ENCODE measurements at places on chromosomes 12 and 14. TPM values are rescaled to one million over a fixed set of nuclear protein-coding genes. Genes with fewer than 3 reads are reported as not detected.

DNA sequence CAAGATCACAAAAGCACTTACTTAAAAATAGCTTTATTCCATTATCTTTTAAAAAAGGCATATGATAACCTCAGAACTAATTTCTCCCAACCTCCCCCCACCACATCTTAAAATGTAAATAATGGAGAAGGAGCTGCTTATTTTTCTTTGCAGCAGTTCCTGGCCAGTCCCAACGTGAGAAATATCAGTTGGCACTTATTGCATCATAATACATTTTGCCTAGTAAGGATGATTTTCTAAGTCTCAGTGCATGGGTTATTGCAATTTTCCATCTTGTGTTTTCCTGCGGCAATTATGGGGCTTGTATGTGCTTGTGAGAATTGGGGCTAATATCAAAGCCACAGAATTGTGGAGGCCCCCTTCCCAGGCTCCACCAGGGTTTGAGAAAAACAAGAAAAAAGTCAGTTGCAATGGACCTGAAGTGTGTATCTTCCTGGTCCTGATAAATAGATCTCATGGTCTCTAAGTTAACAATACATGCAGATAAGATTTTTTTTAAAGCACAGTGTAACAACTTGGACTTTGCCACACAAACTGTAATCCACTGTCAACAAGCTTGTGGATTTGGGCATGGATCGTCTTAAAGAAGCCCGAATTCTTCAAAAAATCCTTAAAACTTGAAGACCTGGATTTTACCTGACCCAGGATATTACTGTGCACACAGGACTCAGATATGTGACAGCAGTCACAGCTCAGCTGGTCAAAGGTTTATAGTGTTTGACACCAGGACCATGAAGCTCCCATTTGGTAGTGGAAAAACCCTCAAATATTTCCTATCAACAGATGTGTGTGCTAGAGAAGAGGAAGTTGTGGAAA, 2.8 kb upstream of the WSB2 start:
- DNase-seq, result no peak
- peak overlapping the region; percentile 4 for H3K27ac ChIP-seq
- H3K4me1 ChIP-seq, result peaks cover 18% of the 10 kb centered on the region
- no peaks in the 10 kb centered on the region for H3K27me3 ChIP-seq

The NUDT4 gene
- 119 TPM for total RNA-seq

The KRT75 gene
- not detected for total RNA-seq

- no peaks in the 10 kb centered on the region for H3K27me3 ChIP-seq
- H3K36me3 ChIP-seq, result no peaks in the 10 kb centered on the region
- peaks cover 24% of the 10 kb centered on the region for H3K4me1 ChIP-seq
- no peak overlapping the region for H3K4me3 ChIP-seq
Observed at GRCh38 chr12:122412851-122413433, 9.5 kb downstream of the CLIP1 start.

- H3K36me3 ChIP-seq, result no peaks in the 10 kb centered on the region
- no peak overlapping the region for H3K4me3 ChIP-seq
- peaks cover 6% of the 10 kb centered on the region for H3K4me1 ChIP-seq
- DNase-seq, result no peak
Observed at GRCh38 chr14:90681929-90682328, 134.3 kb downstream of the TTC7B start.

DNA sequence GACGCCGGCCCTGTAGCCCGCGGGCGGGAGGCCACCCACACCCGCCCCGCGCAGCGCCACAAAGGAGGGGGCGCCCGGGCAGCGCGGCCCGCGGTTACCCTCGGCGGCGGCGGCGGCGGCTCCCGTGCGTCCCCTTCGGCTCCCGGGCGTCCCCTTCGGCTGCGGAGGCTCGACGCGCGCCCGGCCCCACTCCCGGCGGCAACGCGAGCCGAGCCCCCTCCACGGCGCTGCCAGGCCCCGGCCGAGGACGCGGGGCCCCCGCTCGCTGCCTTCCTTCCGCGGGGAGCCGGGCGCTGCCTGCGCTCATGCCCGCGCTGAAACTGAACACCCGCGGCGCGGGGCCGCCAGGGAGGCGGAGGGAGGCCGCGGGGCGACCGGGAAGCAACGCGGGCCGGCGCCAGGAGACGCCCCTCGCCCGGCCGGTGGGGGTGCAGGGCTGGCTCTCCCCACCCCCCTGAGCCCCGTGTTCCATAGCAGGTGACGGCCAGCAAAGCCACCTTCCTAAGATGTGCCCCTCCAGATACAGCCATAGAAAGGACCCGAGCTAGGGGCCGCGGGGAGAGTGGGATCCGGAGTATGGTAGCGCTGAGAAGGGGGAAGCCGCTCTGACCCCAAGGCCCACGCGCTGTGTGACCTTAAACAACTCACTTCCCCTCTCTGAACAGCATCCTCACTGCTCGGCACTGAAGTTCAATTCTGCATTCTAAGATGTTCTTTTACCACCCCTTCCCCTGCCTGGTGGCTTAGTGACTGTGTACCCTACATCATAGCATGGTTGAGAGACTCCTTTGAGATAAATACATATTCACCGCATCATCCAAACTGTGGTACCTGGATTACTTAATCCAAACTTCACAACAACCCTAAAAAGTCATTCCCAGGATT, 42.8 kb downstream of the KDM2B start:
- no peaks in the 10 kb centered on the region for H3K27me3 ChIP-seq
- H3K27ac ChIP-seq, result peak overlapping the region; percentile 96
- peaks cover 46% of the 10 kb centered on the region for H3K4me1 ChIP-seq

The TGM1 gene
- total RNA-seq, result 1.9 TPM

- no peak overlapping the region for H3K27ac ChIP-seq
- no peak for DNase-seq
- no peaks in the 10 kb centered on the region for H3K4me1 ChIP-seq
- no peaks in the 10 kb centered on the region for H3K36me3 ChIP-seq
- H3K27me3 ChIP-seq, result no peaks in the 10 kb centered on the region
Observed at GRCh38 chr12:88242571-88242925, 100.4 kb downstream of the TMTC3 start.

The RNASE8 gene
- not detected for total RNA-seq

The GDF3 gene
- not detected for total RNA-seq

DNA sequence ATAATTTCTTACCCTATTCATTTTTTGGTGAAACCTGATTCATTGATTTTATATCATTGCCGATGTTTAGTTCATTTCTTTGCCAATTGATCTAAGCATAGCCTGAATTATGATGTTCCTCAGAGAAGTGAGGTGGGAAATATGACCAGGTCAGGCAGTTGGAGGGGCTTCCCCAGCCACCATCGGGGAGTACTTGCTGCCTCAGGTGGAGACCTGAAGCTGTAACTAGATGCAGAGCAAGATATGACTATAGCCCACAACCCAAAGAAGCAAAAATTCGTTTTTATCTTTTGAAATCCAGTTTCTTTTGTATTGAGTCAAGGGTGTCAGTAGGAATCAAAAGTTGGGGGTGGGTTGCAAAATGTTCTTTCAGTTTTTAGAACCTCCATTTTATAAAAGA, 7.9 kb downstream of the PTGDR start:
- H3K36me3 ChIP-seq, result no peaks in the 10 kb centered on the region
- no peak overlapping the region for H3K27ac ChIP-seq
- no peaks in the 10 kb centered on the region for H3K27me3 ChIP-seq
- H3K4me3 ChIP-seq, result no peak overlapping the region

The RNF212B gene
- total RNA-seq, result not detected

- no peak overlapping the region for H3K4me3 ChIP-seq
- DNase-seq, result no peak
- no peak overlapping the region for H3K27ac ChIP-seq
- no peaks in the 10 kb centered on the region for H3K27me3 ChIP-seq
- H3K4me1 ChIP-seq, result peaks cover 13% of the 10 kb centered on the region
- no peaks in the 10 kb centered on the region for H3K36me3 ChIP-seq
Observed at GRCh38 chr12:64800640-64801039, 23.8 kb upstream of the TBC1D30 start.

DNA sequence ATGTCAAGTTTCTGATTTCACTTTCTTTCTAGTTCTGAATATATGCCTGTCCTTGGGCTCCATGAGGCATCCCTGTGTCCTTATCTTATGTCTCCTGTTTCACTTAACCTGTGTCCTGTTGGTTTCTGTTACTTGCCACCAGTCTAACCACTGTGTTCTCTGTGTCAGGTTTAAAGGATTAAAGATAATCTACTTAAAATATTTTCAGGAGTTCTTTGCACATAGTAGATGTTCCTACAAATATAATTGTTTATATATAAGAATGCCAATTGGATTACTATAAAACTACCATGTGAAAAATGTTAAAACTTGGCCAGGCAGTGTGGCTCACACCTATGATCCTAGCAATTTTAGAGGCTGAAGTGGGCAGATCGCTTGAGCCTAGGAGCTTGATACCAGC, 406.4 kb downstream of the CCER1 start:
- no peaks in the 10 kb centered on the region for H3K4me1 ChIP-seq
- no peak overlapping the region for H3K27ac ChIP-seq
- no peaks in the 10 kb centered on the region for H3K27me3 ChIP-seq

The LRRC10 gene
- total RNA-seq, result not detected

The CLEC4C gene
- not detected for total RNA-seq

The BICD1 gene
- total RNA-seq, result 31.2 TPM

DNA sequence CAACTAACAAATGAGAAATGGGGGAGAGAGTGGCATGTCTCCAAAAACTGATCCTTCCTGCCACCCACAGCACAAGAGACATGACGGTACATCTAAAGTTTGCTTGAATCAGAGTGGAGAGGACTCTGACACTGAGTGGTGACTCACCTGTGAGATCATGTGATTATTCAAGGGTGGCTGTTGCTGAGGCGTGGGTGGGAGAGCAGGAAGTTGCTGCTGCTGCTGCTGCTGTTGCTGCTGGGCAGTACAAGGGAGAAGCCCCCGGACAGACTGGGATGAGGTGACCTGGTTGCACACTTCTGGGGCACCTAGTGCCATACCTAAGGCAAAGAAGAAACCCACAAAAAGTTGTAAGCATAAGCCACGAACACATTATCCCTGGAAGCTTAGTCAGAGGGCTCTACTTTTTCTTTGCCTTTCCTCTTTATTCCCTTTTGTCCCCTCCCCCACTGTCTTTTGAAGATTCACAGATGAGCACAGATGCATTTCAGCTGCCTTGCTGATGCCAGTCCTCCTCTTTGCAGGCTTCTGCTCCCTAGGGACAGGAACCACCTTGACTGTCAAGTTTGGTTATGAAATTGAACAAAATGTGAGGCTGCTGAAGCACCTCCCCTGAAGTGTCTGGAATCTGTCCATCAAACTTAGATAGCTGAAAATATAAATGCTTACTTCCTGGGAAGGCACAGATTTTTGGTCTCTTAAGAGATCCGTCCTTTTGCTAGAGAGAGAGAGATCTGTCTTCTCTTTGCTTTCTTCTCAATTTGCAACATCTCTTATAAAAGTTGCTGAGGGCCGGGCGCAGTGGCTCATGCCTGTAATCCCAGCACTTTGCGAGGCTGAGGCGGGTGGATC, 29.4 kb upstream of the STAC3 start:
- peaks cover 9% of the 10 kb centered on the region for H3K4me1 ChIP-seq
- H3K27me3 ChIP-seq, result no peaks in the 10 kb centered on the region
- H3K36me3 ChIP-seq, result peaks cover 20% of the 10 kb centered on the region

The WSCD2 gene
- 66.8 TPM for total RNA-seq

GRCh38 chr14:70045844-70046535, 142.8 kb downstream of the SLC8A3 start:
- H3K36me3 ChIP-seq, result no peaks in the 10 kb centered on the region
- no peaks in the 10 kb centered on the region for H3K4me1 ChIP-seq
- H3K27ac ChIP-seq, result no peak overlapping the region
- H3K27me3 ChIP-seq, result no peaks in the 10 kb centered on the region
- H3K4me3 ChIP-seq, result no peak overlapping the region

The SETD3 gene
- 141 TPM for total RNA-seq

GRCh38 chr14:56324454-56324853, 206.2 kb downstream of the PELI2 start:
- H3K27me3 ChIP-seq, result no peaks in the 10 kb centered on the region
- H3K36me3 ChIP-seq, result no peaks in the 10 kb centered on the region
- no peak for DNase-seq
- H3K4me3 ChIP-seq, result no peak overlapping the region
- no peaks in the 10 kb centered on the region for H3K4me1 ChIP-seq
- no peak overlapping the region for H3K27ac ChIP-seq
